Right atrium auricular region (tissue), 2 donors: ENCODE measurements at places on chromosomes 6 and 20. TPM values are rescaled to one million over a fixed set of nuclear protein-coding genes. Genes with fewer than 3 reads are reported as not detected.

Gene POU5F1
- not detected for total RNA-seq

Gene TULP1
- not detected for total RNA-seq

Gene RNF39
- total RNA-seq = 1.1 TPM

Gene BTNL2
- not detected for total RNA-seq

Gene ADTRP
- not detected for total RNA-seq

Gene TASP1
- total RNA-seq = 5.2 TPM

Gene EFCAB8
- not detected for total RNA-seq

Gene EYS
- total RNA-seq = not detected

Gene SMOC2
- total RNA-seq = 31.7 TPM

Gene FOXQ1
- not detected for total RNA-seq

Gene WFDC6
- not detected for total RNA-seq

Gene UST
- total RNA-seq = 5.3 TPM

Gene IL22RA2
- not detected for total RNA-seq

Gene IMPG1
- total RNA-seq = not detected

Gene SEMG1
- not detected for total RNA-seq

Gene TSBP1
- not detected for total RNA-seq

Gene DCBLD1
- 6.3 TPM for total RNA-seq

Gene C6orf58
- total RNA-seq = not detected

Gene EDN3
- not detected for total RNA-seq

Gene SLC24A3
- 1.4 TPM for total RNA-seq

Gene DLK2
- total RNA-seq = not detected

Gene FUCA2
- total RNA-seq = 27.3 TPM

Gene OSTM1
- 38.4 TPM for total RNA-seq

Gene PNPLA1
- total RNA-seq = not detected

Gene PPP1R3G
- total RNA-seq = 16.4 TPM

Gene FOXS1
- 1.9 TPM for total RNA-seq

Gene TINAG
- total RNA-seq = 0.51 TPM

Gene PEX6
- 11.7 TPM for total RNA-seq

Gene KCNK5
- 2.0 TPM for total RNA-seq

Gene SCAF8
- 46.9 TPM for total RNA-seq

Gene LY6G6C
- not detected for total RNA-seq

Gene SLC52A3
- 1.3 TPM for total RNA-seq

Gene PERP
- 46.3 TPM for total RNA-seq

Gene PLCB1
- 7.3 TPM for total RNA-seq

Gene TMEM200A
- total RNA-seq = not detected
